ENCODE measurements at places on chromosomes 7 and 10.
A peak's percentile ranks its signal among the peaks of the same experiment; 100 is the strongest.

GRCh38 chr7:23852135-23852534 is 142.1 kb downstream of the STK31 start:
- DNase-seq = no peak

- DNase-seq = no peak
Measured at GRCh38 chr7:84177758-84178412, 16.7 kb downstream of the SEMA3A start.

GRCh38 chr7:889025-889390 is 12.7 kb downstream of the GET4 start:
- no peak for DNase-seq

DNA sequence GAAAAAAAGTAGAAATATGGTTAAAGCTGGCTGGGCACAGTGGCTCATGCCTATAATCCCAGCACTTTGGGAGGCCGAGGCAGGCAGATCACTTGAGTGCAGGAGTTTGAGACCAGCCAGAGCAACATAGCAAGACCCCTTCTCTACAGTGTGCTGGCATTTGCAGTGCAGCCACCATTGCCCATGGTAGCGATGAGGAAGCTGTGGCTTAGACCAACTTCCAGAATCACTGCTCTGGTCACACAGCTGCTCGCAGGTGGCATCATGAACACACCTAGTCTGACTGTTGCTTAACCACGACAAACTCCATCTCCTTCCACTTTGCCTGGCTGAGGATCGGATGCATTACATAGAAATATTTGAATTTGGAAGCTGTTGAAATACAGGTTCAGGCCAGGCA is 137.1 kb downstream of the CUX1 start:
- DNase-seq = no peak

DNA sequence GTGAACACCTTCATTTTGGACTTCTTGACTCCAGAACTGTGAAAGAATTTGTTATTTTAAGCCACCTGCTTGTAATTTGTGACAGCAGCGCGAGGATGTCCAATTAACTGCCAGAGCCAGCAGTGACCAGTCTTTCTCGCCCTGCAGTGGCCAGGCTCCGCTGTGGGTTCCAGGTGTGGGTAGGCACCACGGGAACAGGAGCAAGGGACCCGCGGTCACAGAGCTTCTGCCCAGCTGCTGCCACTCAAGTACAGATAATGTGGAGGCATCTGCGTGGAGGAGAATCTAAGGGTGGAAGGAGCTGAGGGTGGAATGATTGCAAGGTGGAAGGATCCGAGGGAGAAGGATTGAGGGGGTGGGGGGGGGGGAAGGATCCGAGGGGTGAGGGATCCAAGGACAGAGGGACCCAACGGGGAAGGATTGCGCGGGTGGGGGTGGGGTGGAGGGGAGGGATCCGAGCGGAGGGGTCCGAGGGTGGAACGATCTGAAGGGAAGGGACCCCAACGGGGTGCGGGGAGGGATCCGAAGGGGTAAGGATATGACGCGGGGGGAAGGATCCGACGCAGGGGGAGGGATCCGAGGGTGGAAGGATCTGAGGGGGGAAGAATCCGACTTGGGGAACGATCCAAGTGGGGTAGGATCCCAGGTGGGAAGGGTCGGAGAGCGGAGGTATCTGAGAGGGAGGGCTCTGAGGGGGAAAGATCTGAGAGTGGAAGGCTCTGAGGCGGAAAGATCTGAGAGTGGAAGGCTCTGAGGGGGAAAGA is 3.6 kb downstream of the CALY start:
- DNase-seq = no peak

- no peak for DNase-seq
Measured at GRCh38 chr10:122727426-122727825, 27.8 kb upstream of the C10orf120 start.

DNA sequence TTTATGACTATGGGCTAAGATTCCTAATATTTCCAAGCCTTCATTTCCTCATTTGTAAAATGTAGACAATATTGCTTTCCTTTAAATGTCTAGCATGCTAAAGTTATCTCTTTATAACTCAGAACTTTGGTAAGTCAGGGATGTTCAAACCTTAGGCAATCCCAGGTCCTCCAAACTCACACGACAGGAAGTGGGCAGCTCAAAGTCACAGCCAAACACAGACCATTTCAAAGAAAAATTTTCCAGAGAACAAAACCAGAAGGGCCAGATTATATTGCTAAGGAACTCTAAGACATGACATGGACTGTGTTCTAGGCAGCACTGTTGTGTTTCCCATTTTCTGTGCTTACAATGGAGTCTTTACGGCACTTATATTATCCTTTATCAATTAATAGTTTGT is 87.8 kb upstream of the DYNC1I1 start:
- DNase-seq = no peak

DNA sequence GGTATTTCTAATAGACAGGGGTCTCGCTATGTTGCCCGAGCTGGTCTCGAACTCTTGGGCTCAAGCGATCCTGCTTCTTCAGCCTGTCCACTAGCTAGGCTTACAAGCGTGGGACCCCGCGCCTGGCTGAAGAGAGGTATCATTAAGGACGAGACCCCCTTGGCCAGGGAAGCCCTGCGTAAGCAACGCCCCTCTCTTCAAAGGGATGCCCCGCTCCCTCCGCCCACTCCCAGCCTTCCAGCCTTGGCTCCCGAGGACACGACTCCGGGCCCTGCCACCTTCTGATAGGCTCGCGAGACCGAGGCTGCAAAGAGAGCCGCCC is 220 bp upstream of the ZKSCAN5 start:
- no peak for DNase-seq

DNA sequence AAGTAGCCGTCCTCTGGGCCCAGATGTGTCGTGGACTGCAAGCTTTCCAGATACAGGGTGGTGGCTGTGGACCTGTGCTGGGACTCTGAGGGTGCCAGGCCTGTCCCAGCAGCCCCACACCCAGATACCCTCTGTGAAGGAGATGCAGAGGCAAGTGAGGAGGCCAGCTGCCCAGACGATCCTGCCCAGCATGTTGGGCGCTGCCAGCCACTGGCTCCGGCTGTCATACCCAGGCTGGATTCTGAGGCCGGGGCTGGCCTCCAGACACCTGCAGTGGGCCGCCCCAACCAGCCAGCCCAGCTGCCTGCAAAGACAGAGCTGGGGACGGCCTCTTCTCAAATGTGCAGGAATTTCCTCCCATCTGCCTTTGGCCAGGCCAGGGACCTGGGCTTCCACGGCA is 39.1 kb upstream of the EBF3 start:
- no peak for DNase-seq

DNA sequence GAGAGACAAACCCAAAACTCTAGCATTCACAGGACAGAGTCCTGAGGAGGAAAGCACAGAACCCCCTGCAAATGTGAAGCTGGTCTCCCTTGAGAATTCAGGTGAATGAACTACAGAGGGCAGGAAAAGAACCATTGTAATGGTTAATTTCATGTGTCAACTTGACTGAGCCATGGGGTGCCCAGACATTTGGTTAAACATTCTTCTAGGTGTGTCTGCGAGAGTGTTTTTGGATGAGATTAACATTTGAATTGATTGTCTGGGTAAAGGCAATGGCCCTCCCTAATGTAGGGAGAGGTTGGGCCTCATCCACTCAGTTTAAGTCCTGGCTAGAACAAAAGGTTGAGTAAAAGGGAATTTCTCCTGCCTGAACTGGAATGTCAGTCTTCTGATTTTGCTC is 15.7 kb upstream of the CDK1 start:
- DNase-seq = no peak

DNA sequence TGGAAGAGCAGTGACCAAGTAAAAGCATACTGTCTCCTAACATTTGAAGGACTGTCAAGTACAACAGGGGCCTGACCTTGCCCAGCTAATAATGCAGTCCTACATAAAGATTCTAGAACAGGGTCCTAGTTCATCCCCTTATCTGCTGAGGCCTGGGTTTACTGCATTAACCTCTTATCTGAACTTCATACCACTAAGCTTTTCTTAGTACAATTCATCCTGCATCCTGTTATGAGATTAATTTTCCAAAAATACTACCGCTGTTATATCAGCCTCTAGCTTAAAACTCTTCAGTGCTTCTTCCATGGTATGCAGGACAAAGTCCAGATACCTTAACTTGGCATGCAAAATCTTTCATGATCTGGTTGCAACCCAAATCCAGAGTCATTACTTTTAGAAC is 72.5 kb downstream of the CHRM2 start:
- no peak for DNase-seq

DNA sequence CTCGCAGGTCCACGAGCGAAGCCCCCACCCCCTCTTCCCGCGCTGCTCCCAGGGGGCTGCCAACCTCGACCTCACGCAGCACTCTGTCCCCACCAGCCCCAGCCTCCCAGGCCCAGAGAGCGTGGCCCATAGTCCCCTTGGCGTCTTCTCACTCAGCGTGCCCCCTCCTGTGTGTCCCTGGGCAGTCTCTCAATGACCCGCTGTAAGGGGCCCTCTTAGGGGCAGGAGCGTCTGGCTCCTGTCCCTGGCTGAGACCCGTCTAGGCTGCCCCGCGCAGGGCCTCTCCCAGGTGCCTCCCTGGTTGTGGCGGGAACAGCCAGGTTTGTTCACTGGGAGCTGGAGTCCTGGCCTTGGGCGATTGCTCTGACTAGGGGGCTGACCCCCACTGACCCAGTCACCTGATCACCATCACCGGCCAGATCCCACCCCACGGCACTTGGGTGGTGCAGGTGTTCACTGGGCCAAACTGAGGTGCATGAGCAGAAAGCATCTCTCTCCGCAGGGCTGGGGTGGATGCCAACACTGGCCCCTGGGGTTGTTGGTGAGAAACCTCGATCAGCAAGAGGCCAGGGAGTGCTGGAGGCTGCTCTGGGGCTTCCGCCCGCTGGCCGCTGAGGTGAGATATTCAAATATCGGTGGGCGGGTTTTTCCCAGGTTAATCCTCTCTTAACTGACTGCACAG is 12.6 kb upstream of the WDFY4 start:
- no peak for DNase-seq

- no peak for DNase-seq
Measured at GRCh38 chr10:58784361-58784760, 271.7 kb downstream of the BICC1 start.

- no peak for DNase-seq
Measured at GRCh38 chr10:52635651-52636050, 136.9 kb downstream of the MBL2 start.

GRCh38 chr7:100694098-100694745 is at the start of gene GIGYF1:
TSS of gene GIGYF1 (minus strand) at chr7:100694250. CDS start at chr7:100688238, 6,012 bp downstream.
- DNase-seq = peak; percentile 83

DNA sequence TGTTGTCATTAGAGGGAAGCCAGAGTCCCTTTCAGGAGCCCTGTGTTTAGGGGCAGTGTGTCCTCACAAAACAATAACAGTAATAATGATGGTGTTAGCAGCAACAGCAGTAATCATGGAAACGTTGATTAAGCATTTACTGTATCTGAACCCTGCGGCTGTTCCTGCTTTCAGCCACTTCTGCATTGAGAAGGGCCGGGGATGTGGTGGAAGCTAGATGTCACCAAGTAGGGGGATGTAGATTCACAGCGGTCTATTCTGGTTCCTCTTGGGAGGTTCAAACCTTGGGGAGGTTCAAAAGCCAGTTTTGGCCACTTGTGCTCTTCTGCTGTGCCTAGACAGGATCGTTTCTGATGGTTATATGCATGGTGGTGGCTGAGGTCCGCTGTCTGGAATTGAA is 44.8 kb downstream of the PRPF18 start:
- DNase-seq = no peak

- peak; percentile 64 for DNase-seq
Measured at GRCh38 chr7:44894888-44895580, 9.7 kb upstream of the PURB start.

- no peak for DNase-seq
Measured at GRCh38 chr7:94687076-94687475, 31.1 kb upstream of the SGCE start.

GRCh38 chr10:8133146-8133545 is 78.7 kb downstream of the GATA3 start:
- no peak for DNase-seq
